ENCODE measurements at places on chromosomes 12 and 14.

DNA sequence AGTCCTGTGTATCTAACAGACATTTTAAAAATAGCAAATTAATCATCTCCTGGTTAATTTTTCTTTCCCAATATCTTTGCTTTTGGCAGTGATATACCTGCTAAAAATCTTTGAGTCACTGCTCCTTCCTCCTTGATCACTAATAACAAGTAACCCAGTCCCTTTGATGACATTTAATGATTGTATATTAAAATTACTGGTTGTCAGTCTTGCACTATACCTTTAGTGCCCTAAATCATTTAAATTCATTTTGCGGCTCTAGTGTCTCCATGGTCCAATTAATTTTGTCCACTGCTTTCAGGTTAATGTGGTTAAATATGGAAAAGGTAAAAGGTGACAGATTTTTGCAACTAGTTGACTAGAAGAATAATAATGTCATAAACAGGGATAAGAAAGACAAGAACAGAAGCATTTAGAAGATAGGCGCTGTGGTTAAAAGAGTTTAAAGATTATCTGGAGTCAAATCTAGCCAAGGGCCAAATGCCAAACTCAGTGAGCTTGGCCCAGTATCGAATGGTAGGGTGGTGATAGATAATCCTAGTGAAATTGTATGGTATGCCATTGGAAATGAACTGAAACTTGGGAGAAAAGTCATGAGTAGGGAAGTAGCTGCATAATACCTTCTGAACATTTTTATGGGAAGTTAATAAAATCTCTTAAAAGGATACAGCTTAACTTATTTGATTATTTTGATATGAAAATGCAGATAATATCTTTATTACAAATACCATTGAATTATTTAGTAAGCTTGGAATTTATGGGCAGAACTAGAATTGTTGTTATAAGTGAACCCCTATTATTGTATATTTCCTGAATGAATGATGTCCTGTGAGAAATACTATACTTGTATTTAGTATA, 115.0 kb downstream of the PCNX1 start:
- no peak for DNase-seq

DNA sequence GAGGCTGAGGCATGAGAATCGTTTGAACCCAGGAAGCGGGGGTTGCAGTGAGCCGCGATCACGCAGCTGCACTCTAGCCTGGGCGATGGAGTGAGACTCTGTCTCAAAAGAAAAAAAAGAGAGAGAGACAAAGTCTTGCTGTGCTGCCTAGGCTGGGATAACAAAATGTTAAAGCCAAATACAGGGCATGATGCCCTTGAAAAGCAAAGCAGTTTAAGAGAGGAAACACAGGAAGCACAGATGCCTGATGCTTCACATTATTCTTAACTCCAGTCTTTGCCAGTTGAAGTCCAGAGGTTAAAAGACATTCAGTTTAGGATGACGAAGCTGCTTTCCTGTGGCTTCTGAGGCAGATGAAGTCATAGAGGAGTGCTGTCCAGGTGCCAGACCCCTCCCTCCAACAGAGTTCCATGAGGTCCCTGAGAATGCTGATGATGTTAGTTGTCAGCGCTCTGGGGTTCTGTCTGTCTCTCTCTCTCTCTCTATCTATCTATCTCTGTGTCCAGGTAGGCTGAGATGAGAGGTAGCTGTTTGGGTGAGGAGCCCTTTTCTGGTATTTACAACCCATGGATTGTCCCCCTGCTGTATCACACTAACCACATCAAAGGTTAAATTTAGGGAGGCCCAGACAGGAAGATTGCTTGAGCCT, 4.9 kb upstream of the MRPL52 start:
- DNase-seq = peak; percentile 86

DNA sequence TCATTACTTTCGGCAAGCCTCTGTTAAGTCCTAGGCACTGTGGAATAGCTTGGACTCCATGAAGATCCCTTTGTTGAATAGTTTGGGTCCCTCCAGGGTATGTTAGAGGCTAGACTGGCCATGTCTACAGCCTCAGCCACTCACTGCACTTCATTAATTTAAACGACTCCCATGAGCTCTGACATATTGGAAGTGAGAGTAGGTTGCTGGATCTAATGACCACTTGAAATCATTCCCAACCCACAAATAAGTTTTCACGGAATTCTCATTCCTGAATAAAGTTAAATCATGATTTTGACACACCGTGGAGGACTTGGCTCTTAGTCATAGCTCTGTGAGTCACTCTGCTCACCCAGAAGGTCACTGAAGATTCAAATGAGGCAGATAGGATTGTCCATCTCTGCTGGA, 21.4 kb upstream of the APPL2 start:
- peak; percentile 89 for DNase-seq

DNA sequence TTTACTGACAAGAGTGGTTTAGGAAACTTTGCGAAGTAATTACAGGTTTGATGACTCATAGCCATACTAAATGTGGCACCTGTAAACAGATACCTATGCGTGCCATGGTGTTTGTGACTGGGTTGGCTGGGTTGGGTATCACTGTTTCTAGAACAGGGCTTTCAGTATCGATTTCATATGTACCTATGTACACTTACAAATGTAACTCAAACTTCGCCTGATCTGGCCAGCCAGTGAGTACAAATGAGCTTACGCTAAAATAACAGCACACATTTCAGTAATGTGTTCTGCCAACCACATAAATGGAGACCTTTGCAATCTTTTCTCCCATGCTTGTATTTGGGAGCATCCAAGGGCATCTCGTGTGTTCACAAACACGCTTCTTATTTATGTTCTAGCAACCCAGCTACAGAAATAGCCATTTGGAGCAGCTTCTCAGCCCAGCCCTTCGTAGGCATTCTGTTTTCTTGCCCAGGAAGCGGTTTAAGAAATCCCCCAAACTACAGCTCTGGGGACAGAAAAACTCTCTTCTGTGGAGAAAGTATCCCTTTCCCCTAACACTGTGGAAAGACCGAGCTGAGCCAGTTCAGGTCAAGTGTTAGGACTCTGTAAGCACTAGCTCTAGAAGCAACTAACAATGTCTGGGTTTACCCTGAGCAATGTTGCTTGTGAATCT, 42.3 kb upstream of the MDM1 start:
- DNase-seq = no peak

- DNase-seq = no peak
Measured at GRCh38 chr12:11412731-11413130, 17.4 kb upstream of the PRB2 start.

GRCh38 chr12:53738406-53739213, 11.4 kb upstream of the CALCOCO1 start:
- DNase-seq = no peak
